ENCODE measurements at places on chromosomes 16 and 17.

GRCh38 chr16:31055613-31056012 is 18.4 kb downstream of the ZNF668 start:
- DNase-seq, result no peak

DNA sequence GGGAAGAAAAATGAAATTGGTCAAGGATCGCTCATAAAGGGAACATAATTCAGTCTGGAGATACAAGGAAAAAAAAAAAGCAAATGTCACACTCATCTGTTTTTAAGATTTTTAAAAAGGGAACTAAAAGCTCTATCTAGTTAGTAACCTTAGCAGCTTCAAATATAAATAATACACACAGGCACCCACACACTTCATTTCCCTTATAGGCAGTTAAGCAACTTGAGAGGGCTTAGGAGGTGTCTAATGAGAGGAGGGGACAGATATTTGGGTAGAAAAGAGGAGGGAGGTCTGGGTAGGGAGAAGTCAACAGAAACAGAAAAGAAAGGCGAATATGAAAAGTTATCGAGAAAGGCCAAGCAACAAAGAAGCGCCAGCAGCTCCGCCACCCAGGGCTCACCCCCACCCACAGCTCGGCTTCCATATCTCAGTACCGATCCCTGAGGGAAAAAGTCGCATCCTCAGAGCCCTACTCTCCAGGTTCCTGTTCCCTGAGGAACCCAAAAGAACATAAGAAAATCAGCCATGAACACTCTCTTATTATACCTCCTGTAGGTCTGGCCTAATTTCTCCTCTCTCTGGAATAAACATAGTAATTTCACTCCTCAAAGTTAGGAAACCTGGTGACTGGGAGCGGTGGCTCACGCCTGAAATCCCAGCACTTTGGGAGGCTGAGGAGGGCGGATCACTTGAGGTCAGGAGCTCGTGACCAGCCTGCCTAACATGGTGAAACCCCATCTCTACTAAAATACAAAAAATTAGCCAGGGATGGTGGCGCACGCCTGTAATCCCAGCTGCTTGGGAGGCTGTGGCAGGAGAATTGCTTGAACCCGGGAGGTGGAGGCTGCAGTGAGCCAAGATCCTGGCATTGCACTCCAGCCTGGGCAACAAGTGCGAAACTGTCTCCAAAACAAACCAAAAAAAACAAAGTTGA is 69.6 kb upstream of the RCVRN start:
- DNase-seq, result no peak

- no peak for DNase-seq
Measured at GRCh38 chr17:76535788-76536510, 1.6 kb downstream of the CYGB start.

- DNase-seq, result no peak
Measured at GRCh38 chr17:50448643-50449042, 20.0 kb downstream of the CHAD start.

GRCh38 chr16:46691726-46692125 is 2.3 kb downstream of the ORC6 start:
- peak; percentile 48 for DNase-seq

DNA sequence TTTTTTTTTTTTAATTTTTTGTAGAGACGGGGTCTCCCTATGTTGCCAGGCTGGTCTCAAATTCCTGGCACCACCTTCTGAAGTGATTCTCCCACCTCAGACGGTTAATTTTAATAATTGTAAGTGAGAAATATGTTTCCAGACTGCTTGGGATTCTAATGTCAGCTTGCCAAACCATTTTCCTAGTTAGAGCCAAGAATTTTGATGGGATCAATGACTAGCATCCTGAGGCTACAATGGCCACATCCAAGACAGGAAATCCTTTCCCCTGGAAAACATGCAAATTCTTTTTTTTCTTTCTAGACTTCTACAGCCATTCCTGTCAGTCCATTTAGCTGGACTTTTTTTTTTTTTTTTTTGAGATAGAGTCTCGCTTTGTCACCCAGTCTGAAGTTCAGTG is 32.6 kb downstream of the IGF2BP1 start:
- DNase-seq, result peak; percentile 58

DNA sequence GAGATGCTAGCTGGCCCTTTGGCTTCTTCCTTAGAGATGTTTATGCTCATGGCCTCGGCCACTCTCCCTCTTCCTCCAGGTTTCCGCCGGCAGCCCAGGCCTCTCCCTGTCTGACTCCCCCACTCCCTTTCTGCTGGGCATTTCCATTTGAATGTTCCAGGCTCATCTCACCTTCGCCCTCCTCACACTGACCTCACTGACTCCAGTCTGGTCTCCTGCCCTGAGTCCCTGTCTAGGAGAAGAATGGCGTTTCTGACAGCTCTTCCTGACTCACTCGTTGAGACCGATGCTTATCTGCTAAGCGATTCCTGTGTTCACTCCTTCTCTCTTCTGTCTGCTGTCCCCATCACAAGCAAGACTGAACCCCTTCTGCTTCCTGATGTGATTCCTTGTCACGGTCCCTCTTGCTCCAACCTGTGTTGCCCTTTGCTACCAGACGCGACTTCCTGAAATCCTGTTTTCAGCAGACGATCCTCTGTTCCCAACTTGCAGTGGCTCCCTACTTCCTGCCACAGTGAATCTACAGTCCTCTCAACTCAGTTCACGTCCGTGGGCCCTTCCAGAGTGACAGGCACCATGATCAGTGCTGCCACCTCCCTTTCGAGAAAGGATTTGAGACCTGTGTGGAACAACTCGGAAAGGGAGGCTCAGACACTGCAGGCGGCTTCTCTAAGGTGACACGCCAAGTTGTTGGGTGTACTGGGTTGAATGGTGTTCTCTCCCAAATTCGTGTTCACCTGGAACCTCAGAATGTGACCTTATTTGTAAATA is 176.4 kb downstream of the MSI2 start:
- no peak for DNase-seq

Measured in cardiac fibroblast (primary cell).